ENCODE measurements at places on chromosomes 5 and 9. TPM values are rescaled to one million over a fixed set of nuclear protein-coding genes. Genes with fewer than 3 reads are reported as not detected.

DNA sequence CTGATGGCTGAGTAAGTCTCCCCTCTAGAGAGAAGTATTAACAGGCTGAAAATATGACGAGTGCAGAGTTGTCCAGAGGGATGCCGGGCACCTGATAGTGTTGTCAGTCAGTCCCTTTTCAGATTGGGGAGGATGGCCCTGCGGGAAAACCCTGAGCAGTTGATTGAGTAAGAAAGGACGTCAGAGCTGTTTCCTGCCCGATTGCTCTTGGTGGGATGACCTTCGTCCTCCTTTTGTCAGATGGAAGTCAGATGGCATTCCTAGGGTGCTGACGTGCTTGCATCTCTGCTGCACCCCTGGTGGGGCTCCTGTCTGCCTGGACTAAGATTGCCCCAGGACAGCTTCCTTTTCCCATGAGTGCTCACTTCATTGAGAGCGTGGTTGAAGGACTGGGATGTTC lies 9.8 kb downstream of the ZNF354B start:
- DNase-seq = no peak

DNA sequence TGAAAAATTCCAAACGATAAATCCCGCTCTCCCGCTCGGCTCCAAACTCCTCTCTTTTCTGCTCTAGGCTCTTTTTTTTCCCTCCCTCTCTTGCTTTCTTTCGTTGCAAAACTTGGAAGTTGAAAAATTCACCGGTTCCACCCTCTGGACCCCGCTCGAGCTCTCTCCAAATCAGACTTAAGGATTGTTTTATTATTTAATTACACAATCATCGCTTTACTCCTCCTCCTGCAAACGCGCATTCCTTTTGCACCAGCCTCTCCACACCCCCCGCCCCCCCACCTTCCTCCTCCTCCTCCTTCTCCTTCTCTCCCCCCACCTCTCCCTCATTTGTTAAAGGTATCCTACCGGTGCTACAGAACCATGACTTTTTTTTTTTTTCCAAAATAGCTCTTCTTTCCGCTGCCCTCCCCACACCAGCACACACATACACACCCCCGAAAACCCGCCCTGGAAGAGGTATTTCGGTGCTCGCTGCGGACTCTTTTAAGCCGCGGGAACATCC lies 535 bp upstream of the NFIB start:
- DNase-seq = peak; percentile 89

DNA sequence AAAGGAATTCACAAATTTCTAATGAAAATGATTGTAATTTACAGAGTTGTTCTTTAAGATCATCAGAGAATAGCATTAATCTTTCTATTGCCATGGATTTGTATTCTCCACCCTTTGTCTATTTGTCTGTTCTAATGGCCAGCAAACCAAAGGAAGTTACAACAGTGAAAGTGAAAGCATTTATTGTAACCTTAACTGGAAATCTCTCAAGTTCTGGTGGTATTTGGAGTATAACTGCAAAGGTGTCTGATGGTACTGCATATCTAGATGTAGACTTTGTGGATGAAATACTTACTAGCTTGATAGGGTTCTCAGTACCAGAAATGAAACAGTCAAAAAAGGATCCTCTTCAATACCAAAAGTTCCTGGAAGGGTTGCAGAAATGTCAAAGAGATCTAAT lies 21.7 kb downstream of the RMI1 start:
- no peak for DNase-seq

Gene NME5
- 0.53 TPM for total RNA-seq

Gene OMD
- total RNA-seq = not detected
